T-cell (primary cell): ENCODE measurements at places on chromosomes 5 and 9.
A peak's percentile ranks its signal among the peaks of the same experiment; 100 is the strongest.

- no peak for DNase-seq
These were observed 139.7 kb downstream of the TLE1 start for GRCh38 chr9:81549500-81550206.

- DNase-seq, result no peak
These were observed 33.4 kb upstream of the VDAC1 start for GRCh38 chr5:134038138-134038537.

DNA sequence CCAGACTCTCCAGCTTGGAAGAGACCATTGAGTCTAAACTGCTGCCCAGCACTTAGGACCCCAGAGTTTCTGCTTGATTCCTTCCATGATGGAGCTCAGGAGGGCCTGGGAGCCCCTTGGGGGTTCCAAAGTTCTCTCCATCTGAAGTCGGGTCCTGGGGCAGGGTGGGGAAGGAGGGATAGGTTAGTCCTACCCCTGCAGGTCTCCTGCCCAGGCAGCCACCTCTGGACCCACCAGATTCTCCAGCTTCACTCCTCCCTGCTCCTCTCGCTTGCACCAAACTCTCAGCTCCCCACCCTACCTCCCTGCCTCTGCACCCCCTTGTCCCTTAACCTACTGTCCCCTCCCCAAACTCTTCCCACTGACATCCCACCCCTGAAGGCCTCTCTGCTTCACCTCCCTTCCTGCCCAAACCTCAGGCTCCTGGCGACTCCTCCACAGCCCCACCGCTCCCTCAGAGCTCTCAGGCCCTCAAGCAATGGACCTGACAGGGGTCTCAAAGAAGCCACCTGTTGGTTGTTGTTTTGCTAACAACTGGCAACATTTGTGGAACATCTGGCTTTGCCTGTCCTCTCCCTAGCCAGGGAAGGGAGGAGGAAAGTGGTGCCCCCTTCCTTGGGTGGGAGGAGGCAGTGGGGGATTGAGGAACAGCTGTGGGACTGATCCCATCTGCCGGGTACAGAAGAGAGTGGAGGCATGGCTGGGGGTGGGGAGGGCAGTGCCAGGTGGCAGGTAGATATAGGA, 137.5 kb downstream of the RGS3 start:
- no peak for DNase-seq

DNA sequence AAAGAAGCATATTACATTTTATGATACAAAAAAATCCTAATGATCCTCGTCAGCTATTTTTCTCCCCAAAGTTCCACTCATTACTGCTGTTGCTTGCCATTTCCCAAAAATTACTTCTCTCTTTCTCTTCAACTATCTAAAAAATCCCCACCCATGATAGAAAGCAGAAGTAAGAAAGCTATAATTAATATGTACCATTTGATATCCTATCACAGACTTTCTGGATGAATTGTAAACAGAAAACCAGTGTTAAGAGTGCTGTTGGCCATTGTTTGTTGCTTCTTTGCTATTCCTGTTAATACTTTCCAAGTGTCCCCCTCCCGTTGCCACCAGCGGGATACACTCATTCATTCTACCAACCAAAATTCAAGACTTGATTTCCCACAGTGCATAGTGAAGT, 136.3 kb upstream of the SMARCA2 start:
- no peak for DNase-seq

DNA sequence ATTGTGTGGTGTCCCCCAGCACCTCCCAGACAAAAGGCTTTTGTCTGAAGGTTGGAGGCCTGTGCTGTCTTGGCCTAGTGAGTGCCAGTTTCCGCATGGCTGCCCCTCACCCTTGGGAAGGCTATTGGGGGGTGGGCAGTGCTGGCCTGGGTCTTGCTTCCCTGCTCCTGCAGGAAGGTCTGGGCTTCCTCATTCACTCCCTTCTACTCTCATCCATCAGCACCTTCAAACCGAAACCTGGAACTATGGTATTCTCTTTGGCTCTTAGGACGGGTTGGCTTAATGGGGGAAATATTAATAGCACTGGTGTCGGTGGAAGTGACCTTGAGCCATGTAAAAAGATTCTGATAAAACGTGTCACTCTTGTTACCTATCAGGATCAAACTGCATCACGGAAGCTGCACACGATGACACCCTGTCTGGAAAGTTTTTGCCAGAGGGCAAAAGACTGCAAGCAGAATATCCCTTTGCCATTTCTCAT, 34.0 kb upstream of the GLRX start:
- DNase-seq, result no peak

- no peak for DNase-seq
These were observed 354.8 kb downstream of the NTRK2 start for GRCh38 chr9:85024374-85024773.

GRCh38 chr5:173638126-173639040, 21.9 kb upstream of the BOD1 start:
- DNase-seq, result no peak

DNA sequence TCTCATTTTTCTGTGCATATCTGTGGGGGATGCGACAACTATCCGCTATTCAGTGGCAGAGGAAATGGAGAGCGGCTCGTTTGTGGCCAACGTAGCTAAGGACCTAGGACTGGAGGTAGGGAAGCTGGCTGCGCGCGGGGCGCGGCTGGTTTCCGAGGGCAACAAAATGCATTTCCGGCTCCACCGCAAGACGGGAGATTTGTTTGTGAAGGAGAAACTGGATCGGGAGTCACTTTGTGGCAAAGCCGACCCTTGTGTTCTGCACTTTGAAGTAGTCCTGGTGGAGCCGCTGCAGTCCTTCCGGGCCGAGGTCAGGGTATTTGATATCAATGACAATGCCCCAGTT, 320 bp downstream of the PCDHB1 start:
- no peak for DNase-seq

GRCh38 chr5:38935437-38935836, 89.6 kb downstream of the OSMR start:
- no peak for DNase-seq

DNA sequence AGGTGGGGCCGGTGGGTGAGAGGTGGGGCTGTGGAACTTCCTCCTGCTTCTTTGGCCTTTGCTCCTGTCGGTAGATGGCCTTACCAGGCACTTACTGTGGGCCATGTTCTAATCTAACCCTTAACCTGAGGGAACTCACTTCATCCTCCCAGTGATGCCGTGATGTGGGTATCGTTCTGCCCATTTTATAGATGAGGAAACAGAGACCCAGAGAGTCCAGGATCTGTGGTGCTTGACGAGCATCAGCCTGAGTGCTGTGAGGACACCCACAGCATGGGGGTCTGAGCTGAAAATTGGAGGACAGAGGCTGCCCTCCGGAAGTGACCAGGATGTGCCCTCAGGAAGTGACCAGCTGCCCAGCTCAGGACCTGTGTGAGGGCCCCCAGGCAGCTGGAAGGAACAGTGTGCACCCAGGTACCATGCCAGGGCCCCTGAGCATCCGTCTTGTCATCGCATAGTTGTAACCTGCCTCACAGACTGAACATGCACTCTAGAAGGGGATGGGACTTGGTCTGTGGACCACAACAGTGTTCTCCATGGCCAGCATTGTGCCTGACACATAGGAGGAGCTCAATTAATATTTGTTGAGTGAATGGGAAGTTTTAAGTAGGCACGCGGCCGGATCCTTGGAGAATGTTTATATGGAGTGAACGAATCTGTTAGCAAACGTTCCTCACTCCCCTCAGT, 8.5 kb downstream of the NEK6 start:
- DNase-seq, result no peak

- DNase-seq, result no peak
These were observed 5.7 kb downstream of the PAM start for GRCh38 chr5:102760815-102761214.

DNA sequence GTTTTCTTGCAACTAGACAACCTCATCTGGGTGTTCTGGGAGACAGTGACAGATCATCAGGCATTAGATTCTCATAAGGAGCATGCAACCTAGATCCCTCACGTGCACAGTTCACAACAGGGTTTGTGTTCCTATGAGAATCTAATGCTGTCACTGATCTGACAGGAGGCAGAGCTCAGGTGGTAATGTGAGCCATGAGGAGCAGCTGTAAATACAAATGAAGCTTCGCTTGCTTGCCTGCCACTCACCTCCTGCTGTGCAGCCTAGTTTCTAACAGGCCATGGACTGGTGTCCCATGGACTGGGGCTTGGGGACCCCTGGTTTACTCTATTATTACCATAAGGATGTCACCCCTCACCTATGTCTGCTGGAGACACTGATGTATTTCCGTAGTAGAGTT, 166.8 kb downstream of the PSAT1 start:
- DNase-seq, result no peak

DNA sequence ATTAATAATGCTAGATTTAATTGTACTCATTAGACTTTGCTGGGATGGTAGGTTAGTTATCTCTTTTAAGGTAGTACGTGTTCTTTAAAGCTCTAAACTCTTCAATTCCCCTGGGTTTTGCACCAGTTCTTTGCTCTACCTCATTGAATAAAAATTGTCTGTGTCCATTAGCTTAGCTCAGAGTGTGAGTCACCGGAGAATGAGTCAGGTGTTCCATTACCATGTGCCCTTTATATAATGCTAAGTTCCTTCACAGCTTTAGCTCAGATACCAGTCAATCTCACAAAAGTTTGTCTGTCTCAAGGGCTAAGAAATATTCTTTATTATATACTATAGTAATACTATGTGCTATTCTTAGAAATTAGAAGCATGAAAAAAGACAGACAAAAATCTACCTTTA, 339.4 kb downstream of the PRELID2 start:
- no peak for DNase-seq

DNA sequence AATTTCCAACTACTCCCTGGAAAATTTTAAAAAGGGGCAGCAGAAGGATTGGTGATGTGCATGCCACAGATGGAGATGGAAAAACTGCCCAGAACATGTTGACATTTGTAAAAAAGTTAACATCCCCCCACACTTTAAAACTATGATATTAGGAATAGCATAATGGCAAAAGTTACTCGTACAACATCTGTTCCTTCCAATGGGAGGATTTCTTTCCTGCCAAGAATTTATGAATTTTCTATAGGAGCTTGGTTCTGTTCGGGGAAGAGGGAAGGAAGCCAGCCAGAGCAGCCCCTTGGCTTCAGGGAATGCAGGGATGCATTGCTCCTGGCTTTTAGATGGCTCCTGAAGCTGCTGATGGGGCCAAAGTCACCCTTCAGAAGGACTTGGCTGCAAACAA, 22.7 kb downstream of the KLF4 start:
- no peak for DNase-seq

DNA sequence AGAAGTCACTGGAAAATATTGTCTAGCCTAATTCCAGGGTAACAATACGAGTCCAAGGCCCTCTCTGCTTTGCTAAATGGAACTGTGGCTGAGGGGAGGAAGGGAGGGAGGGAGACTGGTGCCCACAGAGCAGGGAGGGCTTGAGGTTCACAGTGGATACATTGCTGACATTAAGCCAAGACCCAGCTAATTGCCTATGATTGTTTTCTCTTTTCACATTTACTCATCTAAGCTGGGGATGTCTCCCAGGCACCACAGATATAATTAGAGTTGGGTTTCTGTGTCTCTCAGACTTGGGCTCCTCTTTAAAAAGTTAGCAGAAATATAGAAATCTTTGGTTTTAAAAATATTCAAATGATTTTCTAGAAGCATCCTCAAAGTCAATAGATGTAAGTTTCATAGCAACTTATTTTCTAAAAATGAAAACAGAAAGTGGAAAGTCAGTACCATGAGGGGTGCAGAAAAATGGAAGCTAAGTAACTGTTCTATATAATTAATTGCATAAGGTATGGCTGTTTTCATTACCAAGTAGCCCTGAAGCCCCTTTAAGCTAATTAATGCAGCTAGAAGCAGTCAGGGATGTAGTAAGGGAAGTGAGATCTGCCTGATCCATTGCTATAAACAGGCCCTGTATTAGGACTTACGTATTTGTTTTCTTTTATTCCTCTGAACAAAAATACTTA, 259.8 kb downstream of the NDUFS4 start:
- DNase-seq, result no peak

DNA sequence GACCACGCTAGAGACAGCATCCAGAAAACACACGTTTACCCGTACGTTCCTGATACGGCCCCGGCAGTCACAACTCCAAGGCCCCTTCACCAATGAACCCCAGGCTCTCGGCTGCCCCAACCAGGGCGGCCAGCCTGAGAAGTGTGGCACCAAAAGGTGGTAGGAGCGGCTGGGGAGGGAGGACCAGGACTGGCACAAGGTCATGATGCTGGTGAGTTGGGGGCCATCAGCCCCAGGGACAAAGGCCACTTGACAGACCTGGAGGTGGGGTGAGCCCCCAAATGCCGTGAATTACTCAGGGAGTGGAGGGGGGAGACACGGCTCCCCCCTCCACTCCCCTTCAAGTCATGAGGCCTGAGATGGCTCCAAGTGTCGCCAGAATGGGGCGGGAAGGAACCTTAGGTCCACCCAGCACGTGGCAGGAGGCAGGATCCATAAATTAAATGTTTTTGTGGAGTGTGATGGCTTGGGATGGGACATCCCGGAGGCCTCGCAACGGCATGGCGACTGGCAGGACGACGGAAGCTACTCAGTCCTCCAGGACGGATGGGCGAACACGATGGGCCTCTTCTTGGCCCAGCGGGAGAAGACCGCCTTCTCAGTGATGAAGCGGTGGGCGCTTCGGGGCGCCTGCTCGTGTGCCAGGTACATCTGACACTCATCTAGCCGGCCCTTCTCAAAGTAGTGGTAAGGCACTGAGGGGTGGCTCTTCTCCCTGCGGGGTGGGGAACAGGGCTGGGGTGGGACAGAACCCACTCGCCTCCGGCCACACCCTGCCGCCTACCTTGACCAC, 8.7 kb upstream of the ST6GALNAC6 start:
- DNase-seq, result no peak

GRCh38 chr5:1660511-1660910, 136.8 kb upstream of the LPCAT1 start:
- DNase-seq, result no peak

- peak; percentile 27 for DNase-seq
These were observed 21.4 kb upstream of the FLT4 start for GRCh38 chr5:180670586-180671359.

GRCh38 chr5:95730011-95730700, 980 bp upstream of the RHOBTB3 start:
- DNase-seq, result no peak

DNA sequence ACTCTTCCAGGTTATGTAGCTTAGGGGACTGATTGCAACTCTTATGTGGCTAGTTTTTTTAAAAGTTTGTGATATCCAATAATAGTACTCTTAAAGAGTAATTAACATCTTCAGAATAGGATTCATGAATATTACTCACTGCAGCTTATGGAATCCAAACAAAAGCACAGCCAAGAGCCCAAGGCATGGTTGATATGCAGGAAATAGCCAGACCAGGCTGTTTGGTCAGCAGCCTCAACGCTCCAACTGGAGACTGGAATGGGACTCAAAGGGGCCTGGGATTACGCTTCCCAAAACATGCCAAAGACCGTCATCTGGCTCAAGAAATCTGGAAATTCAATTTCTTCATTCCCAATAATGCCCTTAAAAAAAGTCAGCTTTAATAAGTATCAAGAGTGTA, 268.6 kb downstream of the SEC61B start:
- DNase-seq, result no peak

DNA sequence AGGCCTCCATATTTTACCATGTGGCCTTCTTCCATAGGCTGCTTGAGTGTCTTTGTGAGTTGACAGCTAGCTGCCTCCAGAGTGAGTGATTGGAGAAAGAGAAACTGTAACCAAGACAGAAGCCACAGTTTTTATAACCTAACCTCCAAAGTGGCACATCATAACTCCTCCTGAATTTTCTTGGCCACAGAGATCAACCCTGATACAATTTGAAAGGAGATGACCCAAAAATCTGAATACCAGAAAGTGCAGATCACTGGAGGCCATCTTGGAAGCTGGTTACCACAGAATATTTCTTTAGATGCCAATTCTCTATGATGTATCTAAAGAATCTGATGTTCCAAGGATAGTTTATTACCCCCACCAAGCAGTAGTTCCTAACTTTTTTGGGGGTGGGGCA, 254.3 kb upstream of the PDE4D start:
- no peak for DNase-seq
